ENCODE measurements at places on chromosomes 16 and 17.

GRCh38 chr16:8853150-8853549 lies 15.7 kb downstream of the CARHSP1 start:
- no peak for DNase-seq

DNA sequence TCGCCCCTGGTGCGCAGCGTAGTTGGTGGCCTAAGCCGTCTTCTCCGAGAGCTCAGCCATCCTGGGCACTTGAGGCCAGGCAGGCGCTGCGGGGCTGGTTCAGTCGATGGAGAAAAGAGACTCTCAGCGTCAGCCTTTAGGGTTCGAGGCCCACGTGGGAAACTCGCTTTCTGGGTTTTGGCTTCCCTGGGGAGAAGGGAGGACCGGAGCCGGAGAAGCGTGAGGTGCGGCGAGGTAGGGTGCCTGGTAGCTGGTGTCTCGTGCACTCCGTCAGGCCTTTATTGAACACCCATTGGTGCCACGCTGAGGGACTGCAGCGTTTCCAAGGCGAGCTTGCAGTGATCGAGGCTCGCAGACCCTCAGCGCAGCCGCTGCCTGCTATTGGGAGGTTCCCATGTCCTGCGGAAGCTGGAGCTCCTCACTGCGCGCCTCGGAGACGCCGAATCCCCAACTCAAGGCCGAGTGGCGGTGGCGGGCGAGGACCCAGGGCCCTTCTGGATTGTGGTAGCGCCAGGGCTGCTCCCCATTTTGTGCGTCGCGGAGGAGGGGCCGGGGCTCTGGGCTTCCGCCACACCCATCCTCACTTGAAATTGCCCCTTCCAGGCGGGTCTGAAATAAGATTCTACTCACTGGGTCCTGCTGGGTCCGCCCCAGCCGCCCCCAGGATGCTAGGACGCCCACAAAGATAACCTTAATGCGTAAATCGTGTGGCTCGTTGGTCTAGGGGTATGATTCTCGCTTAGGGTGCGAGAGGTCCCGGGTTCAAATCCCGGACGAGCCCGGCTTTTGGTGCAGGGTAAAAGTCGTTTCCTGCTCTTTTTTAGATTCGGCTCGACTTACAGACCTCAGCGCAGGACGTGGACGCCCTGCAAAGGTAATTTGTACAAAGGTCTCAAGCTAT lies 1.2 kb downstream of the OR1F1 start:
- peak; percentile 80 for DNase-seq

DNA sequence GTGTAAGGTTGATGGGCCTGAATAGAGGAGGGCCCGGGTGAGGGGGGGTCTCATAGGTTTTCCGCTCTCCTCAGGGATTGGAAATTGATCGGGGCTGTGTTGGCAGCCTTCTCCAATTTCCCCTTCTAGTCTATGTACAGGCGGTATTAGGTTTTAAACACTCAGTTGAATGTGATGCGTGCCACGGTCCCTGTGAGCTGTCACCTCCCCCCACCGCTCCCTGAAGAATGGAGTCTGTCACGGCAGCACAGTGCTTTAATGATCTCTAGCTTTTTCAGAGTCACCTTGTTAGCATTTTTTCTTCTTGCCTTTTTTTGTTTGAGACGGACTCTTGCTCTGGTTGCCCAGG lies 800 bp downstream of the COX4I1 start:
- DNase-seq, result peak; percentile 57

DNA sequence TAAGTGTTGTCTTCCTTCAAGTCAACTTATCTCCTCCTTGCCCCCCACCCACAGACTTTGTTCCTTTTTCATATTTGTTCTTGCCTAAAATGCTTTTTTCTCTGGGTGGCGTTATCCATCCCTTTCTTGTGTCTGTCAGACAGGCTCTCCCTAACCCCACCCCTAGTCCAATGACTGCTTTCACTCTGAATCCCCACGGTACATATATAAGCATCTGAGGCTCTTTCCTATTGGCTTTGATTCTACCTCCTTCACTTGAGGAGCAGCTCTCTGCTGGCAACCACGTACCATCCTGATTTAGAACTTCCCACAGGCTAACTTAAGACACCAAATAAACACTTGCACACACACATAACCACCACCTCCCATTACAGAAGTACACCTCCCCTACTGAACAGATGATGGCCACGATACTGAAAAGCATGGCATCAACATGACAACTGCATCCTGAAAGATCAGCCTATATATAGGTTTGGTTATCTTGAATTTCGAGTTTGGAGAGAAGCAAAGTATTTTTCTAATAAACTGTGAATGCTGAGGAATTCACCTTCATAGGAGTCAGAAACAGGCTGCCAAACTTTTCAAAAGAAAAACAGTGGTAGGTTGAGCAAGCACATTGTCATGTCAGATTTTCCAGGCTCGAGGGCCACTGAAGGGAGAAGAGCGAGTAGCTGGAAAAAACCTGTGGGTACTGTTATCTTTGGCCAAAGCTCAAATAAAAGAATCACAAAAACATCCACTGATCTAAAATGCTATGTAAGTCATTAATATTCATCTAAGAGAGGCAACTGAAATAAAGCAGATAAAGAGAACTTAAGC lies 24.3 kb downstream of the STAT3 start:
- DNase-seq, result no peak

GRCh38 chr17:54861471-54861983 lies 39.1 kb upstream of the TOM1L1 start:
- DNase-seq, result no peak
